Left ventricle myocardium superior (tissue), 1 donor: ENCODE measurements at places on chromosomes 6 and 20. TPM values are rescaled to one million over a fixed set of nuclear protein-coding genes. Genes with fewer than 3 reads are reported as not detected.

GRCh38 chr20:10047427-10047826 is 12.6 kb downstream of the ANKEF1 start:
- DNase-seq = no peak

C6orf15 gene
- total RNA-seq = not detected

MBOAT1 gene
- total RNA-seq = 5.0 TPM

FERMT1 gene
- total RNA-seq = 1.1 TPM

LZTS3 gene
- 17.6 TPM for total RNA-seq

GRCh38 chr20:25050501-25051350 is 7.2 kb downstream of the ACSS1 start:
- no peak for DNase-seq

LEMD2 gene
- total RNA-seq = 22.5 TPM

GRCh38 chr6:16264785-16265184 is 26.4 kb downstream of the GMPR start:
- DNase-seq = no peak

- DNase-seq = peak; percentile 71
Observed at GRCh38 chr6:33207552-33208090, 679 bp upstream of the RING1 start.

GRCh38 chr20:32236048-32236533 is 28.4 kb downstream of the POFUT1 start:
- no peak for DNase-seq

TRIM15 gene
- not detected for total RNA-seq

FAM209B gene
- not detected for total RNA-seq

DNA sequence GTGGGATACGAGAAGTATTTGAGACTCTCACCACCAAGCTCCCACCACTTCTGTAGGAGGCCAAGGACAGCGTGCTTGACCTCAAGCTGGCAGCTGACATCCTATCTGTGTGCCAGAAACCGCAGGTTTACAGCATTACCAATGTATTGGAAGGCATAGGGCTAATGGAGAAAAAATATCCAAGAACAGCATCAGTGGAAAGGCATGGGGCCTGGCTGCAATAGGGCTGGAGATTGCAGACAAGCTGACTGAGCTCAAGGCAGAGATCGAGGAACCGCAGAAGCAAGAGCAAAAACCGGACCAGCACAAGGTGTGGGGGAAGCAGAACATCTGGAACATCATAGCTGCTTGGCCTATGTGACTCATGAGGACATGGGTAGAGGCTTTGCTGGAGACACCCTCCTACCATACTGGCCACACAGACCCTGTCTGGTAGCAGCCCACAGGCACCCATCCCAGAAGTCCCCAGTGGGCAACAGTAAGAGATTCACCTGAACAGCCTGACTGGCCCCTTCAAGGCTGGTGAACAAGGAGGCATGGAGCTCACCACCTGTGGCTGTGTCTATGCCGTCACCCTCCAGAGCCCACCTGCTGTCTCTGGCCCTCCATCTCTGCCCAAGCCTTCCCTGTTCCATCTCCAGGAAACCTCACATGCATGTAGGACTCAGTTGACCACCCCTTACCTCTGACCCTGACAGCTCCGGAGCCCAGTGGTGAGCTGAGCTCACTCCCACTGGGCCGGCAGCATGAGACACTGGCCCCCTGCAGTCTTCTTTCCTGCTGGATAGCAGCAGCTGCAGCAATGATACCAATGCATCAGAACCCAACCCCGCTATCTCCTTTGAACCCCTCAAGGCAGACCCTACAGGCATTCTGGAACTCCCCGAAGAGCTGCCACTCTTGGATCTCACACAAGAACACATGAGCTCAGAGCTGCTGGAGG is 171.1 kb downstream of the KIF6 start:
- peak; percentile 31 for DNase-seq

GRCh38 chr6:1296542-1296941 is 15.4 kb upstream of the FOXQ1 start:
- DNase-seq = no peak

- no peak for DNase-seq
Observed at GRCh38 chr6:10412461-10413261, 2.2 kb downstream of the TFAP2A start.

- no peak for DNase-seq
Observed at GRCh38 chr6:154606457-154606856, 96.0 kb upstream of the CNKSR3 start.

SLC22A7 gene
- total RNA-seq = not detected

KIF13A gene
- total RNA-seq = 59.5 TPM

DNA sequence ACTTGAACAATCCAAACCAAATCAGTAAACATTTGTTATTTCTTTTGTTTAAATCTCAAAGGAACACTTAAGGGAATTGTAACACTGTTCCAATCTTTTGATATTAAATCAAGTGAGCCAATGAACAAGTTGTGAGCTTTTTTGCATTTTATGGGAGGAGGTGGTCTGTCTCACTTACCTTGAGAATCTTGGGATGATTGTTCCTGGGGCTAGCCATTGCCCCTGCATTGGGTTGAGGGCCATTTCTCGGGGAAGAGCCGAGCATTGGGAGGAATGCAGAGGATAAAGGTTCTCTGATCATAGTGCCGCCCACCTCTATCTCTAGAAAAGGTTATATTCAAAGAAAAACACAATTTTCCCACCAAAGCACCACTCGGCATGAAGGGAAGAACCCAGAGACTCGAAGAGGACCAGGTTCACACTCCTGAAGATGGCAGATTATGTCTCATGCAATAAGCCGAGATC is 13.8 kb upstream of the TFB1M start:
- no peak for DNase-seq

- no peak for DNase-seq
Observed at GRCh38 chr6:76835695-76836094, 627.6 kb downstream of the HTR1B start.

- DNase-seq = no peak
Observed at GRCh38 chr6:107523054-107523791, 33.3 kb downstream of the SOBP start.

ANKRD66 gene
- not detected for total RNA-seq

DNA sequence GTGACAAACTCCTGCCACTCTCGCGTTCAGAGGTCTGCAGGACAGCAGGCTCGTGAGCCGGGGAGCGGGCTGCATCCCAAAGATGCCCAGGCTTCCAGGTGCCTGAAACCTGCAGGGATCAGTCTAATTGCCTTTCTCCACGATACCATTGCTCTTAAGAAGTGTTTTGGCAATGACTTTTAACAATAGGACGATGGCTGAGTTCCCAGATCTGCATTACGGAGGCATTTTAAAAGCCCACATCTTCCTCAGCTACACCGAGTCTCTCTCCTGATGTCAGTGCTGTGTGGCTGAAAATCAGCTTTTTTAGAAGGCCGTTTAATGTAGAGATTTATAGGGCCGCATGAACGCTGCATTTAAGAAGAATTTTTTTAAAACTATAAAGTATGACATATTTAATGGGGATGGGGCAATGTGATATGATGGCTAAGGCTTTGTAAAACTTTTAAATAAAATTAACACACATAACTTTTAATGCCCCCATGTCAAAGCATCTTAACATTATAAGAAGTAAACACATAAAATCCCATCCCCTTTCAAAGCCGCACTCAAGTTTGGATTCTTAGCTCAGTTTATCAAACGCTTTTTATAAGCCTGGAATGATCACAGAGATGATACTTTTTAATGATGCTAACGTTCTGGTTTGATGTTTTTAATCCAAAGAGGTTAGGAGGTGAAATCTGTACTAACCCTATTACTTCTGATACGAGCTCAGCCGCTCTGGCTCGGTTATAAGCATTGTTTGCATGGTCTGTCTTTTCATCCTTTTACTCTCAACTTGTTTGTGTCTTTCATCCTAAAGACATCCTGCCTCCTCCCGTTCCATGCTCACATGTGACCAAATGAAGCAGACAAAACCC is 386.0 kb downstream of the SMOC2 start:
- no peak for DNase-seq
